Head of caudate nucleus (tissue), 42 donors: ENCODE measurements at places on chromosomes 5 and 9.

DNA sequence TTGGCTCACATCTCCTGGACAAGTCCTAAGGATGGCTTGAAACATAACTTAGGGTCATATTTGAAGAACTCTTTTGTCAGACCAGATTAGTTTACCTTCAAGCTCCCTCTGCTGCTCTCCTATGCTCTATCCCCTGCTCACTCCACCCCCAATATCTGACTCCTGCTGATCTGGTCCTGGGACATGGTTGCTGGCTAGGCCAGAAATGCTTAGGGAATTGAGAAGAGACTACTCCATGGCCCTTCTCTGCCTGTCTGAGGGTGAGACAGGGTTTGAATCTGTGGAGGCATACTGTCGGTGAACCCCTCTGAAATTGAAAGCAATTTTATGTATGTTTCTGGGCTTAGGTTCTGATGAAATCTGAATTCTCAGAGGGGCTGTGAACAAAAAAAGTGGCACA is 3.3 kb downstream of the OTULIN start:
- DNase-seq = no peak

- DNase-seq = no peak
Measured at GRCh38 chr9:96305171-96305570, 3.2 kb upstream of the HSD17B3 start.

DNA sequence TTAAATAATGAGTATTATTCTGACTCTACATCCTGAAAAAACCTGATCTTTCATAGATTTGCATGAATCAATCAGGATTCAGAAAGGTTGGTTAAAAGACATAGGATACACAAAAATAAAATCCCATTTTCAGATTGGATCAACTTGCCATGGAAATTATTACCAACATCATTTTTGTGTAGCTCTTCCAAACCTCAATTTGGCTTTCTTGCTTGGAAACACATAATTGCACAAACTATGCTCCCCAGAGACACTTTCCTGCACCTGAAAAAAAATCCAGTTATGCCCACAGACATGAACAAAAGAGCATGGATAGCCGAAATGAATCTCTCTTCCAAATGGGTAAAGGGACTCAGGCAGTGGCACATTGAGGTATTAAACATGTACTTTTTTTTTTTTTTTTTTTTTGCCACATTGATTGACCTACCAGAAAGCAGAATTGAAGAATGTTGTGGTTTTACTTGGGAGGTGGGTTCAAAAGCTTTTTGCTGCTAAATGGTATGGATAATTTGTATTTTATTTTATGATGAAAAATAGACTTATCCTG is 135.4 kb upstream of the FBN2 start:
- no peak for DNase-seq

DNA sequence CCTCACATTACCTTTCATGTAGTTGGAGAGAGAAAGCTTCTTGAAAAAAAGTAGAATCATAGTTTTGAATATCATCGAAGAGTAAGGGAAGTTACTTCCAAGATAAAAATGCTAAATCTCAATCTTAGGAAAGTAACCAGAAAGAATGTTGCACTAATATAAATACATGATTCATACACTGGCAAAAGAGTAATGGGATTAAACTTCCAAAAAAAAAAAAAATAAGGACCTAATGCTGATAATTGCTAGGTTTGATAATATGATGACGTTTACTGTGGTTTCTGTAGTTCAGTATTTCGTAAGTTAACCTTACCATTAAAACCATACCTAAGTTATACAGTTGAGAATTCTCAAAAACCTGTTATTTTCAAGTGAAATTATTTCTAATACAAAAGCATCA is 573.8 kb upstream of the CDH9 start:
- DNase-seq = no peak

DNA sequence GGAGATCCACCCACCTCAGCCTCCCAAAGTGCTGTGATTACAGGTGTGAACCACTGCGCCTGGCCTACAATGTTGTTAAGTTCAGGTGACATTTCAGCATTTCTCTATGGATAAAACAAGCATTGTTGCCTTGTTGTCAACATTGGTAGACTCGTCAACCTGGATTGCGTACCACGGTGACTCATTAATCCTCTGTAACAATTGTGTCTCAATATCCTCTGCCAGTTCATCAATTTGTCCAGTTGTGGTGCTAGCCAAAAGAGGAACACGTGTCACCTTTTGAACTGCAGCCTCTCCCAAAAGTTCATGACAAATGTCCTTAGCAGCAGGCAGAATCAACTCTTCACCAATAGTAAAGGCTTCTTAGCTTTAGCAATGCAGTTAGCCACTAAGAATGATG is 46.3 kb upstream of the LARP1 start:
- DNase-seq = no peak
